MCF 10A (cell line): ENCODE measurements at places on chromosomes 16 and 17. TPM values are rescaled to one million over a fixed set of nuclear protein-coding genes. Genes with fewer than 3 reads are reported as not detected.

Gene C1QTNF8
- total RNA-seq, result not detected in 2 replicates

Gene SLC12A3
- not detected in 2 replicates for total RNA-seq

Gene TBKBP1
- total RNA-seq, result 0.40 and 1.5 TPM in 2 replicates

DNA sequence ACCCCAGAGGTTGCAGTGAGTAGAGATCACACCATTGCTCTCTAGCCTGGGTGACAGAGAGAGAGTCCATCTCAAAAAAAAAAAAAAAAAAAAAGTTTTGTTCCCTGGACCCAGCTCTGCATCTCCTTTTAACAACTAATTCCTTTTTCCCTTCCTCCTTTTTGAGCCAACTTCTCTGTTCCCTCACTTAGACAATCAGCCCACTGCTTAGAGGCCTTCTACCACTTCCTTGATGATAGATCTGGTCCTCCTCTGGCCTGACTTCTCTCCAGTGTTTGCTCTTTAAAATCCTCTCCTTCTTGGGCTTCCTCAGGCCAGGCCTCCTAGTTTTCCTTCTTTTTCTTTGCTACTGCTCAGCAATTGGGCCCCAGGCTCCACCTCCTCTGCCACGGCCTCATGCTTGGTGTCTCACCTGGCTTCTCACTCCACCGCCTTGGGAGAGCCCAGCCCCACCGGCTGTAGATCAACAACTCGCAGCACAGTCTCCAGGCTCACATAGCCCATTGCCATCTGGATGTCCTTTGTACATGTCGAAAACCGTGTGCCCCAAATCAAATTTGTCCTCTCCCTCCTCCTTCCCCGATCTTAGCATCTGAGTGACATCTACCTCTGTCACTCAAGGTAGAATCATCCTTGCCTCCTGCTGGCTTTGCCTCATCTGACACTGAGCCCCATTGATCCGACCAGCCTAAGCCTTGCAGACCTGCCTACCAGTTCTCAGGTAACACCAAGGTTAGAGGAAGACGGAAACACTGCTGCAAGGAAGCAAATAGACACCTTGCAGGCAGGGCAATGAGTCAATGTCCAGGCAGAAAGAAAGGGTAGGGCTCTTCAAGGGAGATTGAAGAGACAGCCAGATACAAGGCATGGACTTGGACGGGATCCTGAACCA is 17.4 kb downstream of the ARHGAP27 start:
- DNase-seq, result no peak

- DNase-seq, result no peak
Measured at GRCh38 chr17:17740615-17741348, 59.5 kb downstream of the RAI1 start.

DNA sequence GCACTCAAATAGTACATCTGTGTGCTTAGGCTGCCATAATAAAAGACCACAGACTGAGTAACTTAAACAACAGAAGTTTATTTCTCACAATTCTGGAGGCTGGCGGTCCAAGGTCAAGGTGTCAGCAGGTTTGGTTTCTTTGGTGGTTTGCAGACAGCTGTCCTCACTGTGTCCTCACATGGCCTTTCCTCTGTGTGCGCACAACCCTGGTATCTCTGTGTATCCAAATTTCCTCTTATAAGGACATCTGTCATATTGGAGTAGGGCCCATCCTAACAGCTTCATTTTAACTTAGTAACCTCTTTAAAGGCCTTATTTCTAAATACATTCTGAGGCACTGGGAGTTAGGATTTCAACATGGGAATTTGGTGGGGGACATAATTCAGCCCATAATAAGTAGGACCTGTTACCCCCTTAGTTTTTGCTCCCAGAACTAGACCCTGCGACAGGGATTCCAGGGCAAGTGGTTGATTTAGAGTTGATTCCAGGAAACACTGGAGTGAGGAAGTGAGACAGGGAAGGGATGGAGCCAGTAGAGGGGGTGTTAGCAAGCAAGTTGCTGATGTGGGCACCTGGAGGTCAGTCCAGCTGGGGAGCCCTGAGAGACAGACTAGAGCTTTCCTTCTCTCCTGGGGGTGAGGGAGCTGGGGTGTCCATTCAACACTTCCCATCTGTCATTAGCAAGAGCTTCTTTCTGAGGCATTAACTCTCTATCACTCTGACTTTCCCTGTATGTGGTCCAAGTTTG is 10.9 kb upstream of the ALKBH5 start:
- DNase-seq, result no peak

DNA sequence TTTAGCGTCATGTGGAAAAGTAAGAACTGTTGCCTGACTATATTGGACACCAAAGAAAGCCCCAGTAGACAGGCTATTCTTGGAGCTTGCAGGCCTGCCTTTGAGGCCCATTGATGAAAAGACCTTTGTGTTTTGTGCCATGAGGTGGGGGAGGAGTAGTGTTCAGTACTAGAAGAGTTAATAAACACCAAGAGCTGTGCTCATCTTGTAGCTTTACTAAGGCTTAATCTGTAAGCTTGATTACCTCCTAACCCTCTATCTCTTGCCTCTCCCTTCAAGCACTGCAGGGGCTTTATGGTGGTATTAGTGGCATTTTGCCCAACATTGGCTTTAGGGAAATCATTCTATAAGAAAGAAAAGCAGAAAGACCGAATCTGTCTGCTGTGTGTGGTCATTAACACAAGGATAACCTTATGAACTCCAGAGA is 220.2 kb upstream of the TBX2 start:
- no peak for DNase-seq
